CD8-positive, alpha-beta T cell (primary cell): ENCODE measurements at places on chromosomes 2 and 18.

GRCh38 chr2:122643725-122644329 lies 888.4 kb downstream of the TSN start:
- DNase-seq = no peak

- DNase-seq = no peak
Measured at GRCh38 chr2:137862651-137863050, 101.6 kb upstream of the HNMT start.

- no peak for DNase-seq
Measured at GRCh38 chr2:9820020-9820973, 23.0 kb upstream of the TAF1B start.

DNA sequence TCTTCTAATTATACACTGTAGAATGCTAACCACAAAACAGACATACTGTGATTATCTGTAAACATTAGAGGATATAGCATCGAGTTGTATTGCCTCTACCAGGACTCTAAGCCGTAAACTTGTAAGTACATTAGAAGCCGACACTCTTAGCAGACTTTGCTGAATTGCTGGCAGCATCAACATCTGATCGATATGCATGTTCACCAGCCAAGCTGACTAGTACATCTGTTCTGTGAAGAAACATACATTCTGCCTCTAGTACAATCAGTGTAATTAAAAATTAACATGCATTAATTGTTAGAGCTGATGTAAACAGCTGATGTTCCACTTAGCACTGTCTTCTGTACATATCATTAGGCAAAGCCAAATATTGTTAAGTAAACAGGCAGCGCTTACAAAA lies 502.2 kb downstream of the NR4A2 start:
- no peak for DNase-seq

GRCh38 chr2:19711470-19712372 lies 190.1 kb downstream of the TTC32 start:
- no peak for DNase-seq

DNA sequence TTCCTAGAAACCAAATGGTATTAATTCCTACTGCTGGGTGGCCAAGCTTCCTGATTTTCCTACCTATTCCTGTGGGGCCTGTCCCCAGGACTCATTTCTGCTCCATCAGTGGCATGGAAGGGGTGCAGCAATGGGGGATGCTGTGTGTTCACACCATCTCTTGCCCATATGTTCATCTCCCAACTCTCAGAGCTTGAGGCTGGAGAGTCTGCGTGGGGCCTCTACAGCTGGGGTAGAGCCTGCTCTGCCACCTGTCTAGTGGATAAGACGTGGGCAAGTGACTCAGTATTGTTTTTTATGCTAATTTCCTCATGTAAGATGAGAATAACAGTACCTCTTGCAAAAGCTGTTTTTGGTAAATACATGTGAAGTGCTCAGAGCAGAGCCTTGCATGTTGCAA lies 149.8 kb downstream of the ACTR3 start:
- no peak for DNase-seq

- peak; percentile 5 for DNase-seq
Measured at GRCh38 chr2:72011791-72012190, 135.9 kb downstream of the CYP26B1 start.

- no peak for DNase-seq
Measured at GRCh38 chr2:233062946-233063268, 2.8 kb downstream of the INPP5D start.

- DNase-seq = peak; percentile 36
Measured at GRCh38 chr2:201116959-201117734, 1.2 kb downstream of the CFLAR start.

DNA sequence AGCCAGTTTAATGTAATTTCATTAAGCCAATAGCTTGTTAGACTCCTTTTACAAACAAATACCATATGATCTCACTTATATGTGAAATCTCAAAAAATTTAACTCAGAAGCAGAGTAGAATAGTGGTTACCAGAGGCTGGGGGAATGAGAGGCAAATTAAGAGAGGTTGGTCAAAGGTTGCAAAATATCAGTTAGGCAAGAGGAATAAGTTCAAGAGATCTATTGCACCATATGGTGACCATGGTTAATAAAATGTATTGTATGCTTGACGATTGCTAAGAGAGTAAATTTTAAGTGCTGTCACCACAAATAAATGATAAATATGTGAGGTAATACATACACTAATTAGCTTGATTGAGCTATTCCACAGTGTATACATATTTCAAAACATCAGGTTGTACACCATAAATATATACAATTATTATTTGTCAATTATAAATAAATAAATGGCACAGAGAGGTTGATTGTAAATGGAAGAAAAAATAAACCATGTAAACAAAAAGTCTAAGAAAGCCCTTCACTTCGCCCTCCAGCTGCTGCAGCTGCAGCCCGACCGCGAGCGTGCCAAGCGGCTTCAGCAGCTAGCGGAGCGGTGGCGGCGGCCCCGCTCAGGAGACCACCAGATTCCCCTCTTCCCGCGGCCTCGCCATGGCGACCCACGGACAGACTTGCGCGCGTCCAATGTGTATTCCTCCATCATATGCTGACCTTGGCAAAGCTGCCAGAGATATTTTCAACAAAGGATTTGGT lies 23.0 kb upstream of the ACTR2 start:
- DNase-seq = no peak

DNA sequence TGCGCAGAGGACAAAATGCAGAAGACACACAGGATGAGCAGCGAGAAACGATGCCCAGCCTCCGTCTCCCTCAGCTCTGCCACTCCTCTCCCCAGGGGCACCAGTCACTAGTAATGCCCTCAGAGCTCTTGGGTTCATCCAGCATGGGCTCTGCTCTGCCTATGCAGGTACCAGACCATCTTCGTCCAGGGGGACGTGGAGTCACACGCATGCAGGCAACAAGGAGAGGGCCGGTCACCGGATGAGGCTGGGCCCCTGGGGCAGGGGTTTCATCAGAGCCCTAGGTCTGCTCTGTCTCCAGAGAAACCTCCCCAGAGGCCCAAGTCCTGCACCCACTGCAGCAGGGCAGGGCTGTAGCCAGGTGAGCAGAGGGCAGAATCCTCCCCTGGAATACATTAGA lies 23.9 kb downstream of the RAB31 start:
- no peak for DNase-seq

- DNase-seq = no peak
Measured at GRCh38 chr18:13932285-13933025, 17.1 kb upstream of the MC2R start.
